Right renal pelvis (tissue), 4 donors: ENCODE measurements at places on chromosomes 6 and 20.

DNA sequence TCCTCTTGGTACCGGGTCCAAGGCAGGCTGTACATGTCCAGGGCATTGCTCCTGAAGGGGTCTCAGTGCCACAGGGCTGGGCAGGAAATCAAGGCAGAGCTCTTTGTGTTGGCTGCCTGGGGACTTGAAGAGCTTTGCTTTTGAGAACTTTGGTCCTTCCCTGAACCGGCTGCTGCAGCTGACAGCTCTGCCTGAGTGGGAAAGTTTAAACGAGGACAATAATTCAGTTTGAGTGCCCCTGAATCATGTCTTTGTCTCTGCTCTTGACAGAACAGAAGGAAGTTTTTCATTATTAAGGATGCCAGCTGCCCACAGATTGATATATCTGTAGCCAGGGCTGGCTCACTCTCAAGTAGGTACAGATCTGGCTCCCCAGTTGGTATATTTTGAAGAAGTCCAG lies 56.1 kb downstream of the ANKRD6 start:
- no peak for DNase-seq

GRCh38 chr6:163971841-163972838 lies 557.6 kb downstream of the QKI start:
- DNase-seq, result no peak

- DNase-seq, result no peak
Measured at GRCh38 chr6:1314617-1315016, 2.7 kb downstream of the FOXQ1 start.

DNA sequence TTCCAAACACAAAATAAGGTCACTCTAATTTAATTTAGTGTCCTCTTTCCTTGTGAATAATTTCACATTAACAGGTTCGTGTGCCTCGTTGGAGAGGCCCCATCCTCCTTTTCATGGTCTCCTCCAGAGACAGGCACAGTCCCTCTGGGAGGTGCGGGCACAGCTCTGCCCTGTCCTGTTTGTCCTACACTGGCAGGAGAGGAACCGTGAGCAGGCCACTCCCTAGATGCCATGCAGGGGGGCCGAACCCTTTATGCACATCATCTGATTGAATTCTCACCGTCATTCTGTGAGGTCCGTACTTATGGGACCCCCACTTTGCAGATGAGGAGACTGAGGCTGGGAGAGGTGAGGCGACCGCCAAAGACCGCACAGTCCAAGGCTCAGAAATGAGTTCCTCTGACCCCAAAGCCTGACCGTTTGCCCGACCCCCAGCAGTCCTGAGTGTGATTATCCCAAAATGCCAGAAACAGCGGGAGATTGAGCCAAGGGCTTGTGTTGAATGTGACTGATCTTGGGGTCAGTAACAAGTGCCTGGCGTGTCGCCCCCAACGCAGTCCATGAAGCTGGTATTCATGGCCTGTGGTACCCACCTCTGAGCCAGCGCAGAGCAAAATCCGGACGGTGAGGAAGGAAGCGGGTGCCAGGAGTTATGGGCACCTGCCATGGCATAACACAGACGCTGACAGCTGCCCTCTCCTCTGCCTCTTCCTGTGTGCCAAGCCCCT lies 43.5 kb downstream of the PMEPA1 start:
- DNase-seq, result no peak

DNA sequence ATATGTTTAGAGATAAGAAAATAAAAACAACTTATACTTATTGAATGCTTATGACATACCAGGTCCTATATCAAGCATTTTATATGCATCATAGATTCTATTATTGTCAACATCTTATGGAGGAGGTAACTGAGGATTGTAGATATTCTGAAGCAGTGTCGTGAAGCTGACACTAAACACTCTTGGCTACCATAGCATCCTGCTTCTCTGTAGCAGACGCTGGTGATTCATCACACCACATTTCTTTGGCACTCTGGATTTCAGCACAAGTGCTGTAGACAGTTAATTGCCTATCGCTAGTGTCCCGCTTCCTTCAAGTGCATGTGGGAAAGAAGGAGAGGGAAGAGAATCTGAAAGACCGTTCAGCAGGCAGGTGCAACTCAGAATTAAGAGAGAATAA lies 317.1 kb downstream of the PLCB1 start:
- DNase-seq, result no peak

- no peak for DNase-seq
Measured at GRCh38 chr6:13413900-13414555, 73.4 kb downstream of the GFOD1 start.

DNA sequence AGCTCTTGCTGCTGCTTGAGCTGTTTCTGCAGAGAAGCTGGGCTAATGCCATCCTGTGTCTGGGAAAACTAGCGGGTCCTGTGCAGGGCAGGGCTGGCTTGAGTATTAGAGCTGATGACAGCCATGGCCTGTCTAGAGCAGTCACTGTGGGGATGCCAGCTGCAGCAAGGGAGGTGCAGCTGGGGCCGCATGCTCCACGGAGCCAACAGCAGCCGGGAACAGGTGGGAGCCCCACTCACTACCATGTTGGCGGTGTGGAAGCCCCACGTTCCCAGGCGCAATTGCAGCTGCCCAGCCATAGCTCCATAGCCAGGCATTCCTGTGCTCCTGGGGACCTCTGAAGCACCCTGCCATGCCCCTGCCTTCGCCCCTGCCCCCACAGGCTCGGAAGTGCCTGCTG lies 212.9 kb downstream of the TFAP2C start:
- no peak for DNase-seq

DNA sequence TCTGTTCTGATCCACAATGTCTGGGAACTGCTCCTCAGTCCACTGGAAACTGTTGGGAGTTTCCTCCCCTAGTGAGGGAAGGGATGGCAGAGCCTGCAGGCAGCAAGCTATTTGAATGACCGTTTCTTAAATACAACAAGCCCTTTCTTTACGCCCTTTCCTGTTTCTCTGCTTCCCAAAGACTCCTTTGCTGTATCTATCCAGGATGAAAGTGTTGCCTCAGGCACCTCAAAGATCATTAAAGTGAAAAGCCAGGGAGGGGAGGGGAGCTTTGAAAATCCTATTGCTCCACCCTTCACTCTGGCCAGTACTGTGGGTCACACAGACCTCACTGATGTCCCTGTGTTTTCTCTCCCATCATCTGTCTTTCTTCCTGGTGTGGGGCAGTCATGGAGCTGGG lies 213.1 kb downstream of the RNF144B start:
- no peak for DNase-seq

- no peak for DNase-seq
Measured at GRCh38 chr20:59004493-59004762, 2.6 kb downstream of the CTSZ start.

- DNase-seq, result no peak
Measured at GRCh38 chr20:51425347-51426106, 117.0 kb downstream of the NFATC2 start.

GRCh38 chr6:101326411-101326810 lies 67.1 kb upstream of the GRIK2 start:
- DNase-seq, result no peak

DNA sequence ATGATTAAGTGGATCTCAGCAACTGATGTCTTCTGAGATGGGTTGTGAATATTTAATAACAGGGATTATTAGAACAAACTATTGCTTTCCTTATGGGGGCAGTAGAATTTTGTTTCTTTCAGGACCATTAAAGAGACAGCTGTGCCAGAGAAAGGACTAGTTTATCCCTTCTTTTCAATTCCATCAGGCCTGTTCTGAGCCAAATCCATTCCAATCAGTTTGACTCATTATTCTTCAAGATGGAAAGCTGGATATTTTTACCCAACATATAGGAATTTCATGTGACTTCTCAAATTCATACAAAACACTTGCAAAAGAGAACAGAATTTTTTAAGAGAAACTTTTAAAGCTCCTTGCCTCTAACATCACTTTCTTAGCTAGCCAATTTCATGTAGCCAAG lies 722.0 kb upstream of the FLRT3 start:
- no peak for DNase-seq

DNA sequence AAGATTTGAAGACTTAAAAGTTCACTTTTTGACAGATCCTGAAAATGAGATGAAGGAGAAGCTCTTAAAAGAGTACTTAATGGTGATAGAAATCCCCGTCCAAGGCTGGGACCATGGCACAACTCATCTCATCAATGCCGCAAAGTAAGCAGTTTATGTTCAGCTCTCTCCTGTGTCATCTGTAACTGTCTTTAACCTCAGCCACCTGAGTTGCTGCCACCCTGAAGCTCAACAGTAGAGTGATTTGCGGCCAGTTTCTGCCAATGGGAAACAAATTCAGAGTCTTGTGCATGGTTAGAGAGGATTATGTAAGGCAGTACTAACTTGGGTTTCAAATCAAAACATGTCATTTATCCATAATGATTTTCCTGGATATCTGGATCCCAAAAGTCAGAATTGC lies 10.1 kb downstream of the TNFAIP3 start:
- DNase-seq, result no peak

GRCh38 chr20:9677100-9677623 lies 161.7 kb downstream of the PAK5 start:
- DNase-seq, result no peak

DNA sequence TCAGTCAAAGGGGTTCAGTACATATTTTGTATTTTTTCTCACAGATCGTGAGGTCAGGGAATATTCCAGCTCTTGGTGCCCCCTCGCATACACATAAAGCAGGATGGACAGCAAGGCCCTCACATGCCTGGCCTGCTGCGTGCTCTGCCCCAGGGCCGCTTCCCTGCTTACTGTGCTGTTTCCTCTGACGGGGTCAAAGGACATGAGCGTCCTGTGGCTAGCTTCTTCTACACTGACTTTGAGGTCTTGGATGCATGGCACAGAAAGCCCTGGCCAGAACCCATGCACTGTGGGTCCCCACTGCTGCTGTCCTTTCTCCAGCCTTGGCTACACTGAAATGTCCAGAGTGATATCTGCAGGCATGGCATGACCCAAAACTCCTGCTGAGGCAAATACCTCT lies 92.5 kb upstream of the GGTLC1 start:
- no peak for DNase-seq

DNA sequence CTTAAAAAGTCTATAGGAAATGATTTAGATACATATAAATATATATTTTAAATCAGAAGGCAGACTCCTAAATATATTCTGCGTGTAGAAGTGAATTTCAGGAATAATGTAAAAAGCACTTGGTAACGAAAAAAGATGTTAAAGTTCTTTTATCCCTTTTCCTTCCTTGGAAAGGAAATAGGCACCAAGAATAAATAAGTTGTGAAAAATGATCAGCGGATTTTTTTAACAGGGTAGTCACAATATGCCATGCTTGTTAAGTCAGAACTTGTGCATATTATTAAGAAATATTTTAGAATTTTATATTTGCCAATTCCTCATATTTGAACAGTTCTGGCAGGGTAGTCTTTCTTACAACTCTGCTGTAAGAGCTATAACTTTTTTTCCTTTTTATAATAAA lies 173.8 kb downstream of the CD83 start:
- DNase-seq, result no peak

DNA sequence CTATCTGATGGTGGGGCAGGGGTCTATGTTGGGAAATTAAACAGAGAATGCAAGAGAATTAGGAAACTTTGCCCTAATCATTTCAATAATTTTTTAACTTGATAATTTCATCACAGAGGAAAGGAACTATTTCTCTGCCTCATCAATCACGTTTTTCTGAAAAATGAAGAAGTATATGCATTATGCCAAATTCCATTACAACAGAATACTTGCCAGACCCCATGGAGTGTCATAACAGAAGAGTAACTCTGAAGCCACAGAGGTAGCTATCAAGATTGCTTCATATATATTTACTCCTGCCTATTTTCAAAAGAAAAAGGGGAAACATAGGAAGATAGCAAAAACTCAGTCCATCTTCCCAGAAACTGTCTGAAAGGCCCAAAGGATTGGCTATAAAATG lies 5.7 kb upstream of the USP49 start:
- no peak for DNase-seq
